ENCODE measurements at places on chromosomes 6 and 20.

DNA sequence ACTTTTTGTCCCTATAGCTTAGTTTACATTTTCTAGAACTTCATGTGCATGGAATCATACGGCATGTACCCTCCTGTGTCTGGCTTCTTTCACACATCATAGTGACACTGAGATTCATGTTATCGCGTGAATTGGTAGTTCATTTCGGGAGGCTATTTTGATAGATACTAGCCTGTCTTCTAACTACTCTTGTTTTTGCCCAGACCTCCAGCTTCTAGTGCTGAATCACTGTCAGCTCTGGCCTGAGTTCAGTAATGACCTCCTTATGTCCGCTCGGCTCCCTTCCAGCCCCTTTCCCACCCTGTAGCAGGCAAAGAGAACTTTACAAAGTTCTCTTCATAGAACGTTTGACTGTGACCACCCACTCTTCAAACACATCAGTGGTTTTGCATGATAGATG is 14.1 kb downstream of the MYBL2 start:
- DNase-seq = no peak

GRCh38 chr6:163085861-163086623 is 328.5 kb upstream of the QKI start:
- no peak for DNase-seq

DNA sequence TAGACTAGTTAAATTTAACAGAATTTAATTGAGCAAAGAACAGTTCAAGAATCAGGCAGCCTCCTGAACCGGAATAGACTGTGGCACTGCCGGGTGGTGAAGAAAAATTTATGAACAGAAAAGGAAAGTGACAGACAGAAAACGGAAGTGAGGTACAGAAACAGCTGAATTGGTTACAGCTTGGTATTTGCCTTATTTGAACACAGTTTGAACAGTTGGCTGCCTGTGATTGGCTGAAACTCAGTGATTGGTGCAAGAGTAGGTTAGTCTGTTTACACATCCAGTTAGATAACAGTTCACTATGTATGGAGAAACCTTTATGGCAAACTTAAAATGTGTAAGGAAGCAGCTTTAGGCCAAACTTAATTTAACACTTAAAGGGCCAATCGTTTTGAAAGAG is 116.0 kb upstream of the CITED2 start:
- no peak for DNase-seq

DNA sequence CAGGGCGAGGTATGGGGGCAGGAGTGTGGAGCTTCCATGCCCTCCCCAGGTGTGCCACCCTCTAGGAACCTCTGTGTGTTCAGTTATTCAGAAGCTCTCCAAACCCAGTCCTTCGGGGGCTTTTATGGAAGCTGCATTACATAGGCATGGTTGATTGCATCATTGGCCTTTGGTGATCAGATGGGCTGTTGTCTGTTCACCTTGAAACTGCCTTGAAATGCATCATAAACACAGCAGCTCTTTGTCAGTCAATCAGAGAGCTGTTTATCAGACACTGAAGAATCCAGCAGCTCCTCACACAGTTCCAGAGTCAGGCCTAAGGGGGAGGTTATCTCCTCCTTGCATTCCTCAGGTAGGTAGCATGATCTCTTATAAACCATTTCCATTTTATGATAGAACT is 62.4 kb downstream of the E2F3 start:
- DNase-seq = no peak

GRCh38 chr20:62451970-62452369 is 23.8 kb downstream of the GATA5 start:
- DNase-seq = no peak

- no peak for DNase-seq
Observed at GRCh38 chr6:134875367-134875766, 74.5 kb downstream of the ALDH8A1 start.

DNA sequence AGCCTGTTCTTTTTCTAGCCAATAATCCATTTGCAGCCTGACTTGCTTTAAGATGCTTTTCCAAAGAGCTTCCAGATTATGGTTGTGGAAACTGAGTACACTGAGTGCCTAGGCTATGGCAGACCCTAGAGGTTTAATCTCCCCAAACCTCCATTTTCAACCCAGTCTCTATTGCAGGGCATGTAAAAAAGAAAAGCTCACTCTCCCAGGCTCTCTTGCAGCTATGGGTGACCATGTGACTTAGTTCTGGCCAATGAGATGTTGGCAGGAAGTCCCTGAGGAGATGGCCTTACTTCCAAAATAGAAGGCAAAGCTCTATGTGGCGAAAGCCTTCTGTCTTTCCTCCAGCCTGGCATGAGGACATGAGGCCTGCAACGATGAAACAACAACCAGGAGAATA is 3.8 kb downstream of the PDRG1 start:
- no peak for DNase-seq

DNA sequence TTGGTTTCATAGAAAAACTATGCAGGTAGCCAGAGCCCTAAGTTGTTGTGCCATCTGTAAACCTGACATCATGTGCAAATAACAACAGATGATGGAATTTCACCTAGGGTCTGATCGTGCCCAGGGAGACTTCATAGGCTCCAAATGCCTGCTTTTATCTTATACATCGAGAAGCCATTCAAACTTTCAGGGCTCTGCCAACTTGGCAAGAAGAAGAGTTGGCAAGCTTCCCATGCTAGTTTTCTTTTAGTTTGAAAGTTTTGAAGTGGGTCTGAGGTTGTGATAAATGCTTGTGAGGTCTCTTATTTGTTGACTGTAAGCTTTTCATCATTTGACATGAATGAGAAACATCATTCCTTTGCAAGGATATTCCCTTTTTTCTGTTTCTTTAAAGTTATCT is 175.4 kb upstream of the FLRT3 start:
- no peak for DNase-seq

GRCh38 chr20:3801846-3802245 is 5.7 kb downstream of the CDC25B start:
- peak; percentile 16 for DNase-seq
